ENCODE measurements at places on chromosomes 13 and 19.

DNA sequence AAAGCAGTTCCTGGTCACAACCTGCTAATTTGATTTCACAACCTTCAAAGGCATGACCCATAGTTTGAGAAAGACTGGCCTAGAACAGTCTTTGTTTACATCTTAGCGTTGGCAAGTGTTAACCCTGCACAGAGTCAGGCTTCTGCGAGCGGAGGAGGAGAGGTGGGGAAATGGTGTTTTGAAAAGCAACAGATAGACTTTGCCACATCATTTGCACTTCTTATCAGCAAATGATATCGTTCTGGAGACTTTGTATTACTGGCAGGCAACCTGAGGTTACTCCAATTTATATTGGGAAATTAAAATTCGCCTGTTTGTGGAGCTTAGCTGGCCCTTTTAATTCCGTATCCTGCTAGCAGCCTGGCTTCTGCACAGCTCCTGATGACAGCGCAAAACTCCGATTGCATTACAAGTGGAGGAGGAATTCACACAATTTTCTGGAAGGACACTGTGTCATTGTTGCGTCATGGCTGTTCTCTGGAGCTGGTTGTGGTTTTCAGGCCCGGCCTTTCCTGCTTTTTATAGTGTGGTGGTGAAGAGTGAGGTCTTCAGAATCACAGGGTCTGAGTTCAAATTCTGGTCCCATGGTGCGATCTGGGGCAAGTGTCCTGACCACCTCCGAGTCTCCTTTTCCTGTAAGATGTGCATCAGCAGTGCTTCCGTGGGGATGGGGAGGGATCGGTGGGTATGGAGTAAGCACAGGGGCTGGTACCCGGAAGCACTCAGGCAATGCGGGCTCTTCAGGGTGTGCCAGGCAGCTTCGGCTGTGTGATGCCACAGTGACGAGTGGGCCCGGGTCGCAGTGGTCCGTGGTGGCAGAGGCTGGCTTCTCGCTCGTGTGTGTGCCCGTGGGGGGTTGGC is 49.1 kb upstream of the EHD2 start:
- no peak for DNase-seq

GRCh38 chr13:50990818-50991506 is 81.4 kb downstream of the RNASEH2B start:
- no peak for DNase-seq

DNA sequence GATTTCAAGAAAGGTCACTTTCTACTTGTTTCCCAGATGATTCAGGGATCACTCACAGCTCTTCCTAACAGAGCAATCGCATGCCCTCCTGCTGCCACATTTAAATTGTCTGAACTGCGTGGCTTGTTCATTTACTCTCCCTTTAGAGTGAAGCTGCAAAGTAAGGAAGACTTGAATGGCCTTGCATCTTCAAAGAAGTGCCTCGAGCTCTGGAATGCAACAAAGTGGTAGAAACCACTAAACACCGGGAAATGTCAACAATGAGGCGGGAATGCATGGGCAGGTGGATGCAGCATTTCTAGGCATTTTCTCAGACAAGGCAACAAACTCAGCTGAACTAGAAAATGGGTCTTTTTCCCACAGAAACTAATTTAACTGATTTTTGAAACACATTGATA is 10.3 kb upstream of the DACH1 start:
- DNase-seq, result no peak

DNA sequence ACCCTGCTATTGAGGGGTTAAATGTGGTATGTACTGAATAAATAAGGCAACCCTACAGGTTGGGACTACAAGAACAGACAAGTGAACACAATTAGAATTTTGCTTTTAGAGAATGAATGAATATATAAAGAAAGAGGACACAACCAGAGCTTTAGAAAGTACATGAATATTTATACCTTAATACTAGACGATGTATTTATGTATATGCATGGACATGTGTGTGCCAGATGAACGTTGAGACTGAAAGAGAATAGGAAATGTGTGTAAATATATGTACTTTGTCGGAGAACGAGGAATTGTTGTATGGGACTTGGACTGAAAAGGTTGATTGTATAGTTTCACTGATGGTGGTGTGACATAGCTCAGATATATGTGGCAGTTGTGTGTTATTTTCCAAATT is 9.3 kb upstream of the COG6 start:
- no peak for DNase-seq

- no peak for DNase-seq
These were observed 104.2 kb downstream of the RAB20 start for GRCh38 chr13:110457361-110457760.
